ENCODE measurements at places on chromosomes 12 and 14.

DNA sequence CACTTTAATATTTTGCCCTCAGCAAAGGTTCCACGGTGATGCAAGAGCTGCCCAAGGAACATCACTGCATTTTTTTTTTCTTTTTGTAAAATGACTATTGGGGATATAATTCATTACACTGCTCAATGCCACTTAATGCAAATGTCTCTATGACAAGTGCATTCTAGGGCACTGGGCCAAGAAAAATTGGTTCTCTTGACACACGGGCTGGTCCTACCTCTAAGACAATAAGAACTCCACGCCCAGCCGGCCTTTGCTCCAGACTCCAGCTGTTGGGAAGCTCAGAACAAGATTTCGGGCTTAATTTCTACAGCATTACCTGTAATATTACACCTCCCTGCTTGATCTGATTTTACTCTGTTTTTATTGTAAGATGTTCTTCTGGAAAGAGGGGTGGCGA is 48.8 kb upstream of the VRK1 start:
- DNase-seq, result no peak

- no peak for DNase-seq
Measured at GRCh38 chr14:91400696-91401095, 16.9 kb downstream of the CCDC88C start.

DNA sequence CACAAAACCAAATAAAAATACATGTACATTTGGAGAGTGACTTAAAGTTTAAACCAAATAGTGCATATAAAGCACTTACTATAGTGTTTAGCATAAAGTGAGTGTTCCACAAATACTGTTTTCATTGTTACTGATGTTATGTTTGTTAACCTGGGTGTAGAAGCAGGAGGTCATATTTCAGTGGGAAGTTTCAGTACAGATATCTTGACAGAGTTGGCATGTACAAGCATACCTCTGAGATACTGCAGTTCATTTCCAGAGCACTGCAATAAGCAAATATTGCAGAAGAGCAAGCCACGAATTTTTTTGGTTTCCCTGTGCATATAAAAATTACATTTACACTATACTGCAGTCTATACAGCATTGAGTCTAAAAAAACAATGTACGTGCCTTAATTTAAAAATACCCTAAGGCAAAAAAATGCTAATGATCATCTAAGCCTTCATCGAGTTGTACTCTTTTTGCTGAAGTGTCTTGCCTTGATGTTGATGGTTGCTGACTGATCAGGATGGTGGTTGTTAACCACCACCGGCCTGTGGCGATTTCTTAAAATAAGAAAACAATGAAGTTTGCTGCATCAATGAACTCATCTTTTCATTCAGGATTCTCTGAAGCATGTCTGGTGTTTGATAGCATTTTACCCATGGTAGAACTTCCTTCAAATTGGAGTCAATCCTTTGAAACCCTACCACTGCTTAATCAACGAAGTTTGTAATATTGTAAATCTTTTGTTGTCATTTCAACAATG is 361.1 kb upstream of the RPL10L start:
- no peak for DNase-seq

DNA sequence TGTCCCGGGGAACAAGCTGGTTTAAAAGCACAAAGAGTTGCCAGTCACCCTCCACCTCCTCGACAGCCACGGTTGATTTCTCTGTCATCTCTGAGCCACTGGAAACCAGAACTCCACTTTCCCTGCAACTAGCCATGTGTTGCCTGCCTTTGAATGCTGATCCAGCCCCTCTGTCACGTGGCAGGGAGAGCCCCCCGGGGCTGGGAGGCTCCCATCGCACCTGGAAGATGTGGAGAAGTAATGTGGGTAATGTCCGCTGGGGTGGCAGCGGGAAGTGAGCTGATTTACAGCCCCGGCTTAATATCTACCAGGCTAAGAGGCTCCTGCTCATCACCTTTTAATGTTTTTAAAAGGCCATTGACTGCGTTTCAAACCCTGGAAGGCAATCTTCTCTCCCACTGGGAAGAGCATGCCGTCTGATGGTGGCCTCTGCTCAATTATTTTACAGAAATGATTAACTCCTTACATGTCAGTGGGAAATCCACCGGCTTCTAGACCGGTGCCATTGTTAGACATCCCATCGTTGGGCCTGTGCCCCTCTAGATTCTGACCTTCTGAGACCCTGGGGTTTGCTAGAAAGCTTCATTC is 7.4 kb downstream of the PRIMA1 start:
- no peak for DNase-seq

DNA sequence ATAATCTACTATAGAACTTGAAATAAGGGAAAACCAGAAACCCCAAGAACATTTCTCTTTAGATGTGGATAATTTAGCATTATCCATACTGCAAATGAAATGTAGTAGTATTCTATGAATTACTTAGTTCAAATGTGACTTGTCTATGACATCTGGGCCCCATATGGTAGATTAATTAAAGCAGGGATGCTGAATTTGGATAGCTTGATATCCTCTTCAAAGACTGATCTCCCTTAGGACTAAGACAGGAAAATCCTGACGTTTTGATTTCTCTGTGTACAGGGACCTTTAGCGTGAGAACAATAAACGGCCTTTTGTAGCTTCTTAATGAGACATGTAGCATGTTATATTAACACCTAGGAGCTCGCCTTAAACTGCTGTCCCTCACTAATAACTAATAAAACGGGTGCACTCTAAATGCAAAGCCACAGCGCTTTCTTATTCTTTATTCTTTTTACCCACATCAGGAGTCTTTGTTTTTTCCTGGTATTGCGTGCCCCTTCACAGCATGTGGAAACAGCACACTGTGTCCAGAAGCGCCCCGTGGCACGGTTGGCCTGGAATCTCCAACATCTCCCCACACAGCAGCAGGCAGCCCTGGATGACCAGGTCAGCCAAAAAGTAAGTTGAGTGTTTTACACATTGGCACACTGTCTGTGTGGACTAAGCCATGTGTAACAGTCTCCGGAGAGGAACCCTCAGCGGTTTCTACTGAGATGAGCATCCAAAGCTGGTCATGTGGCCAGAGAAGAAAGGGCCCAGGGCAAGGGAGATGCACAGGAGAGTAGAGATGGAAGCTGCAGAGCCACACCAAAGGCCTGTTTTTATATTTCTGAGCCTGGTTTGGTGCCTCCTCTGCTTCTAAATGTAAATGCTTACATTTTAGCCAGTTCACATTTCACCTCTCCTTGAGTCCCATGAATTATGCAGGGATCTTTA is 93.1 kb downstream of the SRGAP1 start:
- no peak for DNase-seq

GRCh38 chr12:132660052-132660451 is 27.1 kb downstream of the POLE start:
- DNase-seq, result no peak

DNA sequence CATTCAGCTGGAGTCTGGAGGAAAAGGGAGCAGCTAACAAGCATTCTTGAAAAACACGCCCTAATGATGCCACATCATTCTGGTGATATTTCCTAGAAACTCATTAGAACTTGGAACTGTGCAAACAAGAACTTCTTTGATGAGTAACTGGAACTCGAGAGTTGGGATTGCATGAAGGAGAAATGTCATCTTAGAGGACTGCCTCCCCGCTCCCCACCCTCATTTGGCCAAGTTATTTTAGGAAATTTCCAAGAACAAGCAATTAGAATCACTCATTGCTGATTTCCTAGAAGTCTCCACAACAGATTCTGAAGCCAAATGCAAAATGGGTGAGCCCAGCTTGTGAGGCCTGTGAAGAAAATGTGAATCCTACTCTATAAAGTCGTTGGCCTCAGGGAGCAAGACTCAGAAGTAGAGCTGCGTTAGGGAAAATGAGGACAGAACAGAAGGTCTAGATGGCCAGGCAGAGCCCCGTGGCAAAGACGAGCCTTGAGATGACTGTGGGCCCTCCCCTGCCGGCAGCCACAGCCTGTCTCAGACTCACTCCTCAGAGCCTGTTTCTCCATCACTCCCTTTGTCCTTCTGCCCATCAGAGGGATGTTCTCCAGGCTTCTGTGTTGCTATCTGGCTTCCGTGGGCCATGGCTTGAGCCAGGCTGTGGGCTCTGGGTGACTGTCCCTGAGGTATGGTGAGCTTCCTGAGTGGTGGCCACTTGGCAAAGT is 38.4 kb downstream of the RTL1 start:
- DNase-seq, result no peak

DNA sequence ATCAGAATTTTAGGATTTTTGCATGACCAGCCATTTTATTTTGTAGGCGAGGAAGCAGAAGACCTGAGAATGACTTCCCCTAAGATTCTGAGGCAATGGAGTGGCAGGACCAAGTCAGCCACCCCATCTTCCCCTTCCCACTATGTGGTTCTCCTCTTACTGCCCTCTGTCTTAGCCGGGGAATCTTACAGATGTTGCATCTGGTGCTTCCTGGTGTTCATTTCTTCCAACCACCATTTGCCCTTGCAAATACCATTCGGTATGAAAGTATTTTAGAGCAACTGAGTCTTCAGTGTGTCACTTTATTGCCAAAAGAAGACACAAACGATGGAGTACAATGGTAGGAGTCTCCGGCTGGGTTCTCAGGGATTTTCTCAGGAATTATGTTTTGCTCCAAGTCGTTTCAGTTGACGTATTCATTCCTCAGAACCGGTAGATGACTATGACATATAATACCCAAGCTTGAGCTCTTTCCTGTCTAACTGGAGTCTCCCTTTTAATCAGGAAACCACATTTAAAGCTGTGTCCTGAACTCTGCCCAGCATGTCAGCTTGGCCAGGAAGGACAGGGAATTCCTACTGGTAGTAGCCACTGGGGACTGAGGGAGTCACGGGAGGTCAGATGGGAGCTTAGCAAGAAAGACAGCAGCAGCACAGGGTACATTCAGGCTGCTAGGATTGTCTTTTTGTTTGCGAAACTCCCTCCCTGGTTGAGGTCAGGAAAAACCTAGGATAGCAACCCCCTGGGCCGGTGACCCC is 87.0 kb downstream of the SAMD4A start:
- DNase-seq, result no peak

- DNase-seq, result no peak
Measured at GRCh38 chr12:22731236-22731635, 106.3 kb downstream of the ETNK1 start.

- no peak for DNase-seq
Measured at GRCh38 chr12:104673696-104674482, 217.1 kb downstream of the CHST11 start.

GRCh38 chr12:66244446-66244845 is 55.4 kb downstream of the IRAK3 start:
- DNase-seq, result no peak

DNA sequence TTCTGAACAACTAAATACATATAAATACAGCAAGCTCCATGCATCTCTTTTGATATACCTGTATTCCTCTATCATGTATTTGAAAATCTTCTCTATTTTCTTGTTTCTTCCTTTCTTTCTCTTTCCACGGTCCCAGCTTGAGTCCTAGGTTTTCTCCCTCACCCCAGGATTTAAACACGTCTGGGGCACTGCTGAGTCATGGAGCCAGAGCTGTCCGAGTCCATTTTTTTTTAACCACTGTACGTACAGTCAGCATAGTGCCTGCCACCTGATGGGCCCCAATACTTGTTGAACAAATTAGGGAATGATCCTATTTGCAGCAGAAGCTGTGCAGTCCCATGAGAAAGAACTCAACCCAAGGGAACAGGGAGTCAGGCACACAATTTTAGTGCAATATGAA is 158.1 kb downstream of the ATP23 start:
- DNase-seq, result no peak

DNA sequence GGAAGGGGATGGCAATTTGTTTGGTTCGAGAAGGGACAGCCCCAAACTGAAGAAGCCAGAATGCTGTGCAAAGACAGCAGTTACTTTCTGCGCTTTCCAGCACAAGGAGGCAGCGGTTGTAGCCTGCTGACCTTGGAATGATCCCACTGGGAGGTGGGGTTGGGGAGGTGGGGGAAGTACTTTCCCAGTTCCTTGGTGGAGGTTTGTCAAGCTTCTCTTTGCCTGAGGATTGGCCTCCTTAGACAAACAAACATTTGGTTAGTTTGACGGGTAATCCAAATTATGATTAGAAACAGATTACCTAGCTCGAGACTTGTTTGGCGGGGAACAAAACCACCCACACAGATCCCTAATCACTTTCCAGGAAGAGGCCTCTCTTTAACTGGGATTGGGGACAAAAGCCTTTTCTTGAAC is 79.1 kb upstream of the EGLN3 start:
- DNase-seq, result no peak

GRCh38 chr12:104057771-104058197 is 6.5 kb upstream of the HCFC2 start:
- no peak for DNase-seq

- DNase-seq, result no peak
Measured at GRCh38 chr14:20830831-20831230, 28.2 kb upstream of the RNASE1 start.

DNA sequence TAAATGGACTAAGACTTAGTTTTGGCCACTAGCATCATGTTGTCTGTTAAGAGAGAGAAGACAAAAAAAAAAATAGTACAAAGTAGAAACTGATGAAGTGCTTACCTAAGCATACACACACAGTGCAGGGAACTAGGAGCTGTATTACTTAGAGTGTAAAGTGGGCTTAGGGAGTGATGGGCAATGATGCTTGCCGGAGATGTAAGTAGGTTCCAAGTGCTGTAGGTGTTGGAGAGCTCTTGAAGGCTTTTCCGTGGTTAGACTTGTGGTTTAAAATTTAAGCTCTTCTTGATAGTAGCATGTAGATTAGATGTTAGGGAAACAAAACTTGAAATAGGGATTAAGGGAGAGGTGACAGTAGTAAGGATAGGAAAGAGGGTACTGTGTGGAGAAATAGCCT is 34.7 kb downstream of the MIA2 start:
- DNase-seq, result no peak

DNA sequence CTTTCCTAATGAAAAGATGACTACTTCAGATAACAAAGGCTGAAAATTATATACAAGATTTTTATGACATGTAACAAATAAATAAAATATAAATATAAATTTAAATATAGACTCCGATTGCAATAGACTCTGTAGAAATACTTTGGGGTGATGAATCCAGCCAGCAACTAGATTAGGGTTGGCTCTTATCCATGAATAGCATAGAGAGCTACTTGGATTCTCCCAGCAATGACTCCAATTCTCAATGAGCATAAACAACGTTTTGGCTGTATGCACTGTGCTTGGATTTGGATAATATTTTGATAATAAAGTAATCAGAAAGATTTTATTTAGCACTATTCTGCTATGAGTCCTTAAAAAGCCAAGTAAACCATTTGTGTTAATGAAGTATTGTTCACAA is 58.0 kb upstream of the LRFN5 start:
- no peak for DNase-seq

Data from NCI-H1417 treated with DMSO at 0.1 percent for 48 hours (cell line).